ENCODE measurements at places on chromosomes 6 and 20.

DNA sequence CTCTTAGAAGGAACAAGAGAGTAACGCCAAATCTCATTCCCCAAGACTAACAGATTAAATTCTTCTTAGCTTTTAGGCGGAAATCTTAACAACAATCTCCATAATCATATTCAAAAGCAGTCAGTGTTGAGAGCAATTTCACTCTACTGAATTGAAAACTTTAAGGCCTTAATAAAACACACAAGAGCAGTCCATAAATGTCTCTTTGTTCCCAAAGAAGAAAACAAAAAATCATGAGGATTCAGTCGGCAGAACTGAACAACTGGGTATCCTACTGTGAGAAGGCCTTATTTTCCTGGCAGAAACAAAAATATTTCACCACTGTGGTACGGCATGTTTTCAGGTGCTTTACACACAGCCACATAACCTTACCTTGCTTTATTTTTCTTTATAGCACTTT lies 14.4 kb downstream of the ABHD12 start:
- no peak for DNase-seq

DNA sequence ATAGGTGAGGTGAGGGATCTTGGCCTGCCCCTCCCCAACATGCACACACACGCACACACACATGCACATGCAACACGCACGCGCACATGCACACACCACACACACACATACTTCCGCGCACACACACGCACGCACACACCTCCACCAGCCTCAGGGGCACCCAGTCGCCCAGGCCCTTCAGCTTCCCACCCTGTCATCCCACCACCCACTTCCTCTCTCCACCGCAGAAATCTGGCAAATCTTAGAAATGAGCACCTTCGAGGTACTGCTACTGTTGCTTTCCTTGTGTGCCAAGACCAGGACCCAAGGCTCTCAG lies 1.2 kb downstream of the SPDEF start:
- no peak for DNase-seq

GRCh38 chr6:80133020-80133419 lies 26.5 kb downstream of the BCKDHB start:
- no peak for DNase-seq

DNA sequence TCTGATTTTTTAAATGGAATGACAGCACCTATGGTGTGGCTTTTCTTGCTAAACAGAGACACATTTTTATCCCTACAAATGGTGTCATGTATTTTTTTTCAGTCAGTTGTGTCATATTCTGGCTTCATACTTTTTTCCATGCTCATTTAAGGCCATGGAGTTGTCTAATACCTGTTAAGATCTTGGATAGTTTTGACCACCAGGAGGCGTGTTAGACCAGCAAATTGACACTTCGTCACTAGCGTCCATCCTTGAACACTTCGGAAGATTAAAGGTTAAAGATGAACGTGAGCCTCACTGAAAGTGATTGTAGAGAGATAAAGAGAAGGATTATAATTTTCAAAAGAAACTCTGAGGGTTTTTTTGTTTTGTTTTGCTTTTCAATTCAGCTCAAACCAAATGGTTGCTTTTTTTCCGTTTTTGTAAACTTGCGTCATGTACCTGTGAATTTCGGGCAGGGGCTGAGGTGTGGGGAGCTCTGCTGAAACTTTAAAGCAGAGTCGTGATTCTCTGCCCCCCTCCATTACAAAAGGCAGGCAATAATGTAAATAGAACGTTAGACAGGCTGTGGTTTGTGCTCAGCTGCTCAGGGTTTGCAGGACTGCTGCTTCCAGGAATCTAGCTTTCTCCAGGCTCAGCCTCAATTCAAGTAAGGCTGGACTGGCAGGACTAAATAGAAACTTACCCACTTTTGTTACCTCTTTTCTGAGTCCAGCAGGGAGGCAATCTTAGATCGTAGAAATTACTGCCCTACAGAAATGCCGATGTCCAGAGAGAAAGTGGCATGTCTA lies 245.1 kb downstream of the FOXA2 start:
- no peak for DNase-seq

GRCh38 chr20:2799271-2799670 lies 1.2 kb downstream of the CPXM1 start:
- no peak for DNase-seq

GRCh38 chr6:136866872-136867416 lies 44.6 kb downstream of the PEX7 start:
- DNase-seq = no peak

DNA sequence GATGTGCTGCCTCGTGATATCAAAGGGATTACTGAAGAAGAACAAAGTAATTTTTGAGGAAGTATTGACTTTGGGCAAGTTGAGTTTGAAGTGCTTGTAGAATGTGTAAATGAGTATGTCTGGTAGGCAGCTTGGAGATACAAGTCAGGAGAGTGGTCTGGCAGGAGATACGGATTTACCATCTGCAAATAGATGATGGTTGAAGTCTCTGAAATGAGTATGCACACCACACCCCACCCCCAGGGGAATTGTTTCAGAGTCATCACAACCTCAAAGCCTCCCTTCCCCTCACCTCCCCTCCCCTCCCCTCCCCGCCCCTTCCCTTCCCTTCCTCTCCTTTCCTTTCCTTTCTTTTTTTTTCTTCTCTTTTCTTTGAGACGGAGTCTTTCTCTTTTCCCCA lies 16.4 kb upstream of the MCUR1 start:
- DNase-seq = no peak

DNA sequence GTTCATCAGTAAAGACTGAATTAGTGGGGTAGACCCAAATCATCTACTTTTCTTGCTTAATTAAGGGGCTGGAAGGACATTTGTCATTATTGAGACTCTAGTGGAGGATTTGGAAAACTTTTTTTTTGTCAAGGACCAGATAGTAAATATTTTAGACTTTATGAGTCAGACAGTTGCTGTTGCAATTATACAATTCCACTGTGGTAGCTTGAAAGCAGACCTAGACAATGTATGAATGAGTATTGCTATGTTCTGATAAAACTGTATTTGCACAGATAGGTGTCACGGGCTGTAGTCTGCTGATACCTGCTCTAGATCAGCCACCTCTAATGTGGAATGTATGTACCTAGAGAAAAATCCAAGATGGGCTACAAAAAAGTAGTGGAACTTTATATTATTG lies 175.0 kb downstream of the CARMIL1 start:
- no peak for DNase-seq

GRCh38 chr6:106117579-106117978 lies 31.4 kb downstream of the PRDM1 start:
- DNase-seq = no peak

- no peak for DNase-seq
Observed at GRCh38 chr6:27250277-27251111, 3.0 kb downstream of the PRSS16 start.

- DNase-seq = no peak
Observed at GRCh38 chr6:144365271-144365670, 80.1 kb downstream of the UTRN start.

- DNase-seq = no peak
Observed at GRCh38 chr20:24672886-24673677, 203.7 kb downstream of the SYNDIG1 start.

DNA sequence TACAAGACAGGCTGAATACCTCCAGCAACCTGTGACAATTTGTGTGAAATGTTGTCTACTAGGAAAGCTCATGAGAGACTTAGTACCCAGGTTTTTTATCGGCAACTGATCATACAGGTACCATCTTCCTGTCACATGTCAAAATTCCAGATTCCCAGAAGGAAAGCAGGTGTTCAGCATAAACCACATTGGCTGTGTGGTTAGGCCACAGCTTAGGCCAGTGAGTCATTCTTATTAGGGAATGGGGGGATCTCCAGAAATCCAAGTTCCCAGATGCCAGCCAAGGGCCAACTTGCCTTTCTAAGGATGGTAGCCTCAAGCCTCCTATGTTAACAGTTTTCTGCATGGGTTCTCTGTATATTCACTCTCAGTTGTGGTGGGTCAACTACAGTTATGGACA lies 65.9 kb downstream of the FAM184A start:
- no peak for DNase-seq

DNA sequence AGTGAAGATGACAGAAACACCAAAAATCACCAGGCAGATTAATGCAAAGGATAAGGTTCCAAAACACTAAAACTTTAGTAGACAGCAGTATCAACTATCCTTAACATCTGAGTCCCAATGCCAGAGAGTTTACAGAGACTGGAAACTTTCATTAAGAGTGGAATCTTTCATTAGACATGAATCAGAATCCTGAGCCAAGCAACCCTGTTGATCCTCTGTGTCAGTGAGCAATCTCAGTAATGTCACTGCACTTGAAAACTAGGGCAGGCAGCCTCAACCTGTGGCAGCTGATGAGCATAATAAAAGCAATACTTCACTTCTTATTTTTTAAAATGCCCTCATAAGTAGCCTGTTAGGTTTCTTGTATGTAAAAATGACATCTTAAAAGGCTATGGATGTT lies 252.8 kb upstream of the PLN start:
- DNase-seq = no peak

DNA sequence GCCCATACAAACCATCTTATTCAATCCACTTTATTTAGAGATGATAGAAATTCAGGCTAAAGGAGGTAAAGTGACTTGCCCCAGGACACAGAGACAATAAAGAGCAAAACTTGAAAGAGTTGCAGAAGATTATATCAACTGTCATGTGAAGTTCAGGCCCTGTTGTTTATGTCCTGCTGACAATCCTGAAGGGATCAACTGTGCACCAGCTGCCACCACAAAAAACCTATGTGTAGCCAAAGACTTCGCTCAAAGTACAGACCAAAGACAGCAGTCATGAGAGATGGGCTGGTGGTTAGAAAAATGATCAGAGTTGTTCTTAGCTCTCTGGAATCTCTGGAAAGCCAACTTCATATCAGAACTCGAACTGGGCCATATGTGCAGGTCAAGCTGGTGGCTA lies 16.0 kb upstream of the CITED2 start:
- no peak for DNase-seq

All from activated CD8-positive, alpha-beta memory T cell treated with anti-CD3 and anti-CD28 coated beads, Interleukin-2, amount 50 U/mL, for 48 hours (primary cell).